ENCODE measurements at places on chromosomes 2 and 18. TPM values are rescaled to one million over a fixed set of nuclear protein-coding genes. Genes with fewer than 3 reads are reported as not detected.

The RNF152 gene
- 3.6 TPM for total RNA-seq

The KCTD18 gene
- 15.6 TPM for total RNA-seq

The BOLL gene
- not detected for total RNA-seq

The PIKFYVE gene
- total RNA-seq: 32.1 TPM

The RIT2 gene
- total RNA-seq: not detected

The MC2R gene
- total RNA-seq: not detected

The IL36RN gene
- total RNA-seq: not detected

The ABCB11 gene
- total RNA-seq: not detected

The GTF2A1L gene
- 0.26 TPM for total RNA-seq

The KIF5C gene
- total RNA-seq: 0.74 TPM

The FAM161A gene
- 14.9 TPM for total RNA-seq

The UGT1A10 gene
- total RNA-seq: not detected

The TP53I3 gene
- total RNA-seq: 2.8 TPM

The ZNF804A gene
- 3.4 TPM for total RNA-seq

The IL36B gene
- total RNA-seq: not detected

The CCDC85A gene
- 0.15 TPM for total RNA-seq

All from A673 (cell line).